Stimulated activated CD8-positive, alpha-beta memory T cell treated with anti-CD3 and anti-CD28 coated beads, Interleukin-15, amount 100 ng/mL, for 48 hours (primary cell): ENCODE measurements at places on chromosomes 4 and X.
A peak's percentile ranks its signal among the peaks of the same experiment; 100 is the strongest.

DNA sequence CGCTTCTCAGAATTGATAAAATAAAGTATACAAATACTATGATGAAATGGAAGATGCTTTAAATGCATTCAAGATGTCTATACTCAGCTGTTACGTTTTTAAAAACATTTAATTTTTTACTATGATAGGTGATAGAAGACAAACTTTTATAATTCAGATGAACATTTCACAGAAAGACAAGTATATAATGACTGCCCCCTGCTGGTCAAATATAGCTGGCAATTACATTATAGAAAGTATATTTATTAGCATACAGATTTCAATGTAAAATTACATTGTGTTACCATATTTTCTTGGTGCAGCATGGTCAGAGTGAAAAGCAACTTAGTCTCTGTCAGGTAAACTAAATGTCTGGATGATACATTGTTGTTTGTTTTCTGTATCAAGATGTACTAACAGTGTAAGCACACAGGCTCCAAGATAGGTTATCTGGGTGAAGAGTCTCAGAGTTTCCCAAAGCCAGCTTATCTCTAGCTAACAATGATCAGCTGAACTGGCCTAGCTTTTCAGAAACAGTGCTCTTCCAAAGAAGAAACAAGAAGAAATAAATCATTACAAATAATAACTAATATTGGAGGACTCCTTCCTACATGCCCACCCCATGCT is 54.1 kb downstream of the SRPX start:
- DNase-seq: no peak

GRCh38 chrX:134599184-134599914 is 58.9 kb downstream of the PLAC1 start:
- peak; percentile 22 for DNase-seq

DNA sequence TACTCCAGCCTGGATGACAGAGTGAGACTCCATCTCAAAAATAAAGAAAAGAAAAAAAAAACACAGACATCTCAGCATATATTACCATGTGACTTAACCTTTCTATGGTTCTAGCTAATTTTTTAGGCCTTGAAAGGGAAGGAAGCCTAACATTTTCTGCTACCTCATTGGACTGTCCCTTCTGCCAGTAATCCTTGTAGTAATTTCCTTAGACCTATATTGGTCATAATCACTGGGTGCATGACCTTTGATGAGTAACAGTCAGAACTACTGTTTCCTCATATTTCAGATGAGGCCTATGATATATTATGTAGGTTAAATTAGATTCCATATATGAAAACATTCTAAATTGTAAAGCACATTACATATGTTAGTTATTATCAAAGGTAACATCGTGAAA is 9.6 kb downstream of the XIAP start:
- DNase-seq: no peak

- no peak for DNase-seq
Measured at GRCh38 chr4:86908251-86908657, 16.0 kb upstream of the C4orf36 start.

DNA sequence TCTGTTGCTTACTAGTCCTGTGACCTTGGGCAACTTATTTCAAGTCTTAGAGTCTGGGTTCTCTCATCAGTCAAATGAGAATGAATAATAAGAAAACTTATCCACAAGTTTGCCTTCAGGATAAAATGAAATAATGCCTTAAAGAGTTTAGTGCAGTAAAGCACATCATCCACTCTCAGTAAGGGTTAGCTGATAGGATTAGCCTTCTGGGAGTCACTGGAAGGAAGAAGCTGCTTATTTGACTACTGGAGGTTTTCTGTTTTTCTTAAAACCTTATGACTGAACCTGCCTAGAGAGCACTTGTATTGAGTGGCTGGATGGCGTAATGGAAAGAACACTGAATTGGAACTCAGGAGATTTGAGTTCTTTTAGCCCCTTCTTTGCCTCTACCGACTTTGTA is 1.8 kb downstream of the RNF128 start:
- DNase-seq: no peak

DNA sequence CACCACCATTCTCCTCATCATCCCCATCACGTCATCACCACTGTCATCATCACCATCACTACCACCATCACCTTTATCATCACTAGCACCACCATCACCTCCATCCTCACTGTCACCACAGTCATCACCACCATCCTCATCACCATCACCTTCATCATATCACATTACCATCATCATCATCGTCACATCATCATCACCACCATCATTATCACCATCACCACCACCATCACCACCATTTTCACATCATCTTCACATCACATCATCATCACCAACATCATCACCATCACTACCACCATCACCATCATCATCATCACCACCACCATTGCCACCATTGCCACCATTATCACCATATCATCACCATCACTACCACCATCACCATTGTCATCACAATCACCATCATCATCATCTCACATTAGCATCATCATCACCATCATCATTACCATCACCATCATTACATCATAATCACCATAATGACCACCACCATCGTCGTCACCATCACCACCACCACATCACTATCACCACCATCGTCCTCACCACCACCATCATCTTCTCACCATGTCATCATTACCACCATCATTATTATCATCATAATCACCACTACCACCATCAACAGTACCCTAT is 46.3 kb upstream of the NKX1-1 start:
- no peak for DNase-seq

GRCh38 chr4:173420324-173420752 is 21.4 kb upstream of the SCRG1 start:
- DNase-seq: no peak

GRCh38 chr4:8220661-8221450 is 21.8 kb downstream of the SH3TC1 start:
- no peak for DNase-seq

DNA sequence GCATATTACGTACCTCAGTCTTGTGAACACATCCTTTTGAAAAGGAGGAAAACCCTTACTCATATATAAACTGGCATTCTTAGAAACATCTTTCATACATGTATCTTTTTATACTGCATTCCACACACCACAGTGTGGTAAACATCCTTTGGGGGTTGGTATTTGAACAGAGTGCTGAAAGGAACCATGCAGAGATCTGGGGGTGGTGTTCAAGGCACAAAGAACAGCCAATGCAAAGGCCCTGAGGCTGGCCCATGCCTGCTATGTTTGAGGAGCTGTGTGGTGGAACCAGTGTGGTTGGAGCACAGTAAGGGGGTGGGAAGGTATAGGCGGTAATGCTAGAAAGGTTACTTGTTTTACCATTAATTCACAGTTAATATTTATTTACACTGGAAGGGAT is 2.0 kb downstream of the ELK1 start:
- no peak for DNase-seq

DNA sequence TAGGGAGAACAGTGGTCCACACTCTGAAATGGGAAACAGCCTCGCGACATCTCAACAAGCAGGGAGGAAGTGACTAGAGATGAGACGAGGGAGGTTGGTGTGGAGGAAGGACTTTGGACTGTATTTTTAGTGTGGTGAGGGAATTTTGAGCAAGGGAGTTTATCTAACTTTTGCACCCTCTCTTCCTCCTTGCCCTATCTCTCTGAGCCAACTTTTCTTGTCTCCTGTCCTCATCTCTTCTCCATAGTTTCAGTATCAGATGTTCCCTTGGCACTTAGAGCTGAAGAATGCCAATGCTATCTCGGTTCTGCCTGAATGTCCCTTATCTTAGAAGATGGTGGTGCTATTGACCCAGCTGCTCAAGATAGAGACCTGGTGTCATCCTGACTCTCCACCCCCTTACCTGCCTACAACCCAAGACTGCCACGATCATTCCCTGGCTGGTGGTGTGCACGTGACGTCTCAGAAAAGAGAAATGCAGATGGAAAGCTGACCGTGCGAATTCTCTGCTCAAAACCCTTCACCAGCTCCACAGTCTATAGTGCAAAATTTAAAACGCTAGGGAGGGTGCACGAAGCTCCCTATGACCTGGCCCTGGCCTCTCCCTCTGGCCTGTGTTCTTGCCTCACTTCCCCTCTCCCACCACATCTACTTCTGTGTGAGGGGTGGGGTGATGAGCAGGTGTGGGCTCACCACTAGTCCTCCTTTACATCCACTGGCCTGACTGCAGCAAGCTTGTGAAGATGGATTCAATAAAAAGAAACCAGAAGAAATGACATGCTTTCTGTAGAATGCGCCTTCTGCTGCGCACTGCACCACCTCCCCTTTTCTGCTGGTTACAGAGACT is 20.9 kb downstream of the MPP1 start:
- DNase-seq: no peak

DNA sequence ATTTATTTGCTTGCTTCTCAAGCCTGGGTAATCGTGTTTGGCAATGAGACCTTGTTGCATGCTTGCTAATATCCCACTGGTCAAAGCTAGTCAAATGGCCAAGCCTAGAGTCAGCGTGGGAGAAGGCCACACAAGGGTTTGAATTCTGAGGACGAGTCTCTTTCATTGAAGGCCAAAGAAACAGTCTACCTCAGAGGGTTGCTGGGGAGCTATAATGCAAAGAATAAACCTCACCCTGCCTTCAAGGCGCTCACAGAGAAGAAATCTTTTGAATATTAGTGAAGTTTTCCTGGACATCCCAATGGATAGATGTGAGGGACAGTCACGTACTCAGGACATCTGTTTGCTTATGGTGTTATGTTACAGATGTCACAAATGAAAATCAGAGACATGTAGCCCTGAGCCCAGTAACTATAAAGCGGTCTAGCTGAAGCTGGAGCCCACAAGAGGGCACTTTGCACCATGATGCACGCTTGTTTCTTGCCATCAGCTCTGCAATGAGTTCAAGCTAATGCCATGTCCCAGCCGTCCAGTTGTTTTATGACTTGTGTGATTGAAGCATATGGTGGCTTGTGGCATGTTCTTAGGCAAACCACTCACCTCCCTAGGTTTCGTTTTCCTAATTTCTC is 1.1 kb upstream of the TLR3 start:
- no peak for DNase-seq

- DNase-seq: no peak
Measured at GRCh38 chr4:143282211-143282707, 54.4 kb upstream of the GAB1 start.

GRCh38 chr4:53748328-53748772 is 157.1 kb upstream of the LNX1 start:
- no peak for DNase-seq

- DNase-seq: no peak
Measured at GRCh38 chr4:139798456-139798855, 132.8 kb downstream of the MGST2 start.

- DNase-seq: no peak
Measured at GRCh38 chr4:128373628-128374027, 86.0 kb upstream of the PGRMC2 start.

DNA sequence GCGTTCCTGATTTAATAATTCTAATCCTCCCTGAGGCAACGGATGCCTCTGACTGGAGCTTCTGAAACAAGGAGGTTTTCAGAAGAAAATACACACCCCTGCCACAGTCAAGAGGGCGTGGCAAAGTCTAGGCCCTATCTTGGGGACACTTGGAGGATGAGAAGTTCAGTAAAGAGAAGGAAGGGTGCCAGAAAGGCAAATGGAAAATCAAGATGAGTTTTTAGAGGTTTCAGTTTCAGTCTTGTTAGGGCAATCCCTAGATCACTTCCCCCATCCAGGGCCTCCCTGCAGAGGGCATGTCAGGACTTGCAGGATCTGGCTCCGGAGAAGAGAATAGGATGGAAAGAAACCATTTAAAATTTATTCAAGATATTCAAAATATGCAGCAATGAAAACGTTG is 28.5 kb upstream of the FGF2 start:
- DNase-seq: no peak

DNA sequence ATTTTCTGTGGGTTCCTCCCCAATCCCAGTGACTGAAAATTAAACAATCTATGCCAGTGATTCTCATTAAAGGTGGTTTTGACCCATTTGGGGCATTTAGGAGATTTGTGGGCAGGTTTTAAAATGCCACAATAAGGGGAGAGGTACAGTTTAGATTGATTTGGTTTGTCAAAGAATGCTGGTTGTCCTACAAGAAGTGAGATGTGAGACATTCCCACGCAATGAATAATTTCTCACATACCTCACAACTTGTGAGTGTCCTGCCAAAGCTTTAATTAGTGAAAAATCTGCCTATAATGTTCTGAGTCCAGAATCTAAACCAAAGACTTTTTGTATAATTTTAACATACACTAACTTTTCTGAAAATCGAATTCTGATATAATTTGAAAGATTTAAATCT is 199.4 kb downstream of the MAPK10 start:
- DNase-seq: no peak

GRCh38 chrX:130091980-130092522 is 18.2 kb downstream of the ELF4 start:
- DNase-seq: peak; percentile 86

- no peak for DNase-seq
Measured at GRCh38 chr4:15118292-15118691, 116.0 kb downstream of the CPEB2 start.

DNA sequence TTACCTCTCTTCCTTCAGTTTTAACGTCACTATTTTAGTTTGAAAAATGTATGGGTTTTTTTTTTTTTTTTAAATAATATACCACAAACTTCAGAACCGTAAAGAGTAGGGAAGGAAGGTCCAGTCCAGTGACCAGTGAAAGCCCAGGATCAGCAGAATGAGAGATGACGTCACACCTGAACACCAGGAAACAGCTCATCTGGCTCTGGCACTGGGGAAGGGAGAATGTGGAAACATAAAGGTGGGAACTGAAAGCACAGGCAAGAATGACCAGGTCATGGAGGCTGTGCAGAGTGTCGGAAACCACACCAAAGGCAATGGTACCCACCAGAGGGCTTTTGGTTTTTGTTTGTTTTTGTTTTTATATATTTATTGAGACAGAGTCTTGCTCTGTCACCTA is 141.2 kb downstream of the DHX15 start:
- DNase-seq: no peak

DNA sequence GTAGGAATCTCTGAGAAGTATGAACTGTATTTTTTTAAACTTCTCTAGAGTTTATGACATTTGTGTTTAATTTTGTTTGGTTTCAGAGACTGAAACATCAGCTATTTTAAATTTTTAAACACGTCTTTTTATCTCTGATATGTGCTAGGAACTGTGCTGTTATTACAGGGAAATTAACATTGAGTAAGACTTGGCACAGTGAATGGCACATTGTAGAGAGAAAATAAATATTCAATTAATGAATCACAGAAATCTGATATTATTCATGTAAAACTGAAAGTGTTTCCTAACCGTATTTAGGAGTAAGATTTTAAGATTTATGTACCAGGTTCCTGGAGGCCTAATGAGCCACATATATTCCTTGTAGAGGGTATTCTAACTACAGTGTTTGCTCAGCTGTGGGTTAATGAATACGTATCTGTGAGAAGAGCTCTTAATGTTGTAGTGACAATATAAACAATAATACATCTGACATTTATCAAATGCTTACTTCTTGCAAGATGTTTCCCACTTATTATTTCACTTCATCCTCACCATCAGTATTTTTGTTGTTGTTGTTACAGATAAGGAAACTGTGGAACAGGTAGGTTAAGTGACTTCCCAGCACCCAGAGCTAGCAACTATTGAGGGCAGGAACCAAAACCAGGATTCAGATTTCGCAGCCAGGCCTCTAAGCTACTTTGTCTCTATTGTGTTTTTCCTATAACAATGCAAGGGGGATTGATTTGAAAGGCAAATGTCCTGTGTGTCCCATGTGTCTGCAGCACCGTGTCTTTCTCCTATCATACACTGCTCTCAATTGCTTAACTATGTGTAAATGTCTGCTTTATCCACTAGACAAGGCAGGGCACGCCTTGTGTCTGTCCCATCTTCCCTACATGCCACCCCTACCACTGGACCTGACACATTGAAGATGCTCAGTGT is 121.1 kb upstream of the FAM9C start:
- DNase-seq: no peak
